Renal cortex interstitium (tissue), 15 donors: ENCODE measurements at places on chromosomes 16 and 17. TPM values are rescaled to one million over a fixed set of nuclear protein-coding genes. Genes with fewer than 3 reads are reported as not detected.

- no peak for DNase-seq
Measured at GRCh38 chr16:759110-759910, 1.2 kb upstream of the MSLN start.

The FKBP10 gene
- polyA plus RNA-seq, result 165 TPM

DNA sequence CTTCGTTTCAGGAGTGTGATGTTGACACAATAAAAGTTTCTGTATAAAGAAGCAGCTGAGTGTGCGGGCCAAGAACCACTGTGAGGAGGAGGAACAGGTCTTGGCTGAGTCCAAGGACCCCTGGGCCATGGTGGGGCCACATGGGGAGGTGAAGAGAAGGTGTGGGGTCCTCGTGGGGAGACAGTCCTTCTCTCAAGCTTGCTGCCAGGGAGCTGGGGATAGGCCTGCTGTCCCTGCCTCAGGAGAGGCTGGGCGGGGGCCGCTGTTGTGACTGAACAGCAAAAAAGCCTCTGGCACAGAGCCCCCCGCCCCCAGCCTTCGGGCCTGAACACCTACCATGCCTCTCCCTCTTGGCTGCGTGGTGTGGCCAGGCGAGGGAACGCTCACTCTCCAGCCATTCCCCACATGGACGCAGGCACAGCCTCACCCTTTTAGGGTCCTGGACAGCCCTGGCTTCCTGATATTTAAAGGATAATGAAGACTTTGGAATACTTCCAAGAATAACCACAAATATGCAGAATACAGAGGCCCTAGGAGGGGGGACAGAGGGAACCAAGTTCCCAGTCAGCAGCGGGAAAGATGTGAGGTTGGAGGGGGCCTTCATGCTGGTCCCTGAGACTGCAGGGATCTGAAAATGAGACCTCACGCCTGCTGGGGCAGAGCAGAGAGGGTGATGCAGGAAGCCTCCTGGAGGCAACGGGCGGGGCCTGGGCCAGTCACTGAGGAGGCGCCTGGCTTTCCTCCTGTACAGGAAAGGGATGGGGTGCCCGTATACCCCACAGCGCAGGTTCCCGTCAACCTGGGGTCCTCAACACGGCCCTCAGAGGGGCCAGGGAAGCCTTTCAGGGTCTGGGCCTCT lies 100.0 kb upstream of the CREBBP start:
- peak; percentile 48 for DNase-seq

DNA sequence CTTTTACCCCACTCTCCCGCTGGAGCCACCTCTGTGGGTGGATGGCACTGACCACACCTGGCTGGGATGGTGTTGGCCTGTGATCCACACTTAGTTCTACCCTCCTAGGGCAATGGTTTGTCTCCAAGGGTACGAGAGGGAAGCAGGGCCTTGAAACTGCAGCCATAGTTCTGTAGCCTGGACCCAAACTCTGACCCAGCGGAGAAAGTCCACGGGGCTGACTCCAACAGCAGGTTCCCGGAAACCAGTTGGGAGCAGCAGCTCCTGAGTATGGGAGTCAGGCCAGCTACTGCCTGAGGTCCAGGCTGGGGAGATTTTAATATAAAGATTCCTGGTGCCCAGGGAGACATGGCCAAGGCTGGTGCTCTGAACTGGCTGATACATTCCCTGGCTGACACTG lies 23.6 kb upstream of the MTSS2 start:
- no peak for DNase-seq

The CHD3 gene
- polyA plus RNA-seq, result 199 TPM

The ACSM2A gene
- 132 TPM for polyA plus RNA-seq

GRCh38 chr16:17027488-17028129 lies 443.2 kb downstream of the XYLT1 start:
- DNase-seq, result no peak

DNA sequence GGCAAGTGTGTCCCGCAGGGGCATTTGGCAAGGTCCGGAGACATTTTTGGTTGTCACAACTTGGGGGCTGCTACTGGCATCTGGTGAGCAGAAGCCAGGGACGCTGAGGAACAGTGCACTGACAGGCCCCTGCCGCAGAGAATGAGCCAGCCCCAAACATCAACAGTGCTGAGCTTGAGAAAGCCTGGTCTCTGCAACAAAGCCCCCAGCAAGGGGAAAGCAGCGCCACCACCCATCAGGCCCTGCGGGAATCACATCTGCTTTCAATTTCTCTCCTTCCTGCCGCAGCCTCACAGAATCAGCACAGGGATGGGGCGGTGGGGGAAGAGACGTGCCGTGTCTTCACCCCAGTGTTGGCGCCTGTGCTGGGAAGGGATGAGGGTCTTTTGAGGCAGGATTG lies 14.8 kb upstream of the PRPSAP1 start:
- DNase-seq, result no peak

The HSPB9 gene
- polyA plus RNA-seq, result 0.12 TPM

DNA sequence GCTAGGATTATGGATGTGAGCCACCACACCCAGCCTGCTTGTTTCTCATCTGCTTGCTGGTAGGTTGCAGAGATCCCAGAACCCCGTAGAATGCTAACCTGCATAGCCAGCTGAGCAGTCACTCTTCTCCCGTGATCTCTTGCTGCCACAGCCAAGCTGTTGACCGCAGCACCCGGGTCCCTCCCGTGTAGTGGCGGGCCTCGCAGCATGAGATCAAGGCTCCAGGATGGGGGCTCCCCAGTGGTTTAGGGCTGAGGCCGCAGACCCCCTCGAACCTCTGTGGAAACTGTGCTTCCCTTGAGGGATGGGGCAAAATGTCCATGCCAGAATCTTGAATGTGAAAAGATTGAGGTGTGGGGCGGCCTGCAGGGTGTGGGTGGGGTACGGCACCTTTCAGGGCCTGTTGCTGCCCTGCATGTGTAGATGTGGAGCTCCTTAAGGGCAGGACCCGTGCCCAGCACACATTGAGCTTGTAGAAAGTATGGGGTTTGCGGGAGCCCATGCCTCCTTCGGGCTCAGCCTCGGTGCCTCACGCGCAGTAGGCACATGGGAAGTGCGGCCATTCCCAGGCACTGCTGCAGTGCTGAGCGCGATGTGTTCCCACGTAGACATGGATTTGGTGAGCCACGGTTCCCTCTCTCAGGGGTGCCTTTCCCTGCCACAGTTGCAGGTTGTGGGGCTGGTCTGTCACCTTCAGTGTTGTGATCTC lies 99.9 kb downstream of the BANP start:
- no peak for DNase-seq

The INCA1 gene
- polyA plus RNA-seq, result 7.2 TPM

The HCRT gene
- polyA plus RNA-seq, result not detected

- DNase-seq, result no peak
Measured at GRCh38 chr16:23594186-23594585, 1.9 kb downstream of the NDUFAB1 start.

- DNase-seq, result no peak
Measured at GRCh38 chr17:3712811-3713463, 10.8 kb upstream of the HASPIN start.

The CDRT15 gene
- 1.1 TPM for polyA plus RNA-seq

The SCN4A gene
- 1.3 TPM for polyA plus RNA-seq

DNA sequence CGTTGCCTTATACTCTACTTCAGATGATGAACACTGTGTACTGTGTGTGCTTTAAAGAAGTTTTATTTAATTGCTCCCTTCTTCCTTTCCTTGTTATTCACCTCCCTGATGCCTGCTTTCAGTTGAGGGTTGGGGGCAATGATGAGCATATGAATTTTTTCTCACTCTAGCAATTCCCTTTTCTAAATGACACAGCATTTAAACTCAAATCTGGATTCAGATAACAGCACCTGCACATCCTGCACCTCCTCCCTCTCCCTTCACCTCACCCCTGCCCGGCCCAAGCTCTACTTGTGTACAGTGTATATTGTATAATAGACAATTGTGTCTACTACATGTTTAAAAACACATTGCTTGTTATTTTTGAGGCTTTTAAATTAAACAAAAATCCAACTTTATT lies 13.0 kb upstream of the PNPO start:
- no peak for DNase-seq
